ENCODE measurements at places on chromosomes 3 and 15.

DNA sequence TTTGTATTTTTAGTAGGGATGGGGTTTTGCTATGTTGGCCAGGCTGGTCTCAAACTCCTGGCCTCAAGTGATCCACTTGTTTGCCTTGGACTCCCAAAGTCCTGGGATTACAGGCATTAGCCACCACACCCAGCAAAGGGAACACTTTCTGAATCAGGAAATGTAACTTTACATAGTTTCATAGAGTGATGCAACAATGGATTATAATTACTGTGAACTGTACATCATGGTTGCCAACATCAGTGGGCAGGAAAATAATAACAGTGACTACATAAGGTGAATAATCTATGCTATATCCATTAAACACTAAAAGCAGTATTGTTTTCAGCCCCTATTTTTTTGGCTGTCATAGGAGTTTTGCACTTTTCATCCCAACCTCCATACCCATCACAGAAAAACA lies 5.0 kb upstream of the KPNA1 start:
- DNase-seq: no peak

- no peak for DNase-seq
These were observed 52.4 kb downstream of the EEFSEC start for GRCh38 chr3:128205558-128206145.

DNA sequence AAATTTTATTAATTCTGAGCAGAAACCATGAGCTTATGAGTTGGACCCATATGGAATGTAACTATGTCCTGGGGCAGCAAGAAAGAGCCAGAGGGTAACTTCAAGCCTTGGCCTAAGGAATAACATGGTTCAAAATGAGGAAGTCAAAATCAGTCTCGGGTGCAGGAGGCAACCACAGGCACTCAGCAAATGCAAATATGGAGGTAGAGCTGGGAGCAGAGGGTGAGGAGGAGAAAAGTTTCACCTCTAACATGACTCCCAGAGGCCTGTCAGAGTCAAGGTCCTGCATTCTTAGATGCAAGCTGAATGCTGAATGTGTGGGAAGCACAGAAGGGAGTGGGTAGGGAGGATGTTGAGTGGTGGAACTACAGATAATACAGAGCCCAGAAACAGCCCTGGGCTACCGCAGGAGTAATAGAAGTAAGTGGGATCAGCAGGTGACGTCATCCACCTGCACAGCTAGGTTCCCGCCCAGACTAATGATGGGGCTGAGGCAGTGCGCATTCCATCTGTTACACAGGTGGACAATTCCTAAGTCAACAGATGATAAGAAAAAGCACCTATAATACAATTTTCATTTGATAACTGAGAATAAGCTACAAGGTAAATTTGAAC lies 279.8 kb upstream of the ARRDC4 start:
- DNase-seq: no peak

DNA sequence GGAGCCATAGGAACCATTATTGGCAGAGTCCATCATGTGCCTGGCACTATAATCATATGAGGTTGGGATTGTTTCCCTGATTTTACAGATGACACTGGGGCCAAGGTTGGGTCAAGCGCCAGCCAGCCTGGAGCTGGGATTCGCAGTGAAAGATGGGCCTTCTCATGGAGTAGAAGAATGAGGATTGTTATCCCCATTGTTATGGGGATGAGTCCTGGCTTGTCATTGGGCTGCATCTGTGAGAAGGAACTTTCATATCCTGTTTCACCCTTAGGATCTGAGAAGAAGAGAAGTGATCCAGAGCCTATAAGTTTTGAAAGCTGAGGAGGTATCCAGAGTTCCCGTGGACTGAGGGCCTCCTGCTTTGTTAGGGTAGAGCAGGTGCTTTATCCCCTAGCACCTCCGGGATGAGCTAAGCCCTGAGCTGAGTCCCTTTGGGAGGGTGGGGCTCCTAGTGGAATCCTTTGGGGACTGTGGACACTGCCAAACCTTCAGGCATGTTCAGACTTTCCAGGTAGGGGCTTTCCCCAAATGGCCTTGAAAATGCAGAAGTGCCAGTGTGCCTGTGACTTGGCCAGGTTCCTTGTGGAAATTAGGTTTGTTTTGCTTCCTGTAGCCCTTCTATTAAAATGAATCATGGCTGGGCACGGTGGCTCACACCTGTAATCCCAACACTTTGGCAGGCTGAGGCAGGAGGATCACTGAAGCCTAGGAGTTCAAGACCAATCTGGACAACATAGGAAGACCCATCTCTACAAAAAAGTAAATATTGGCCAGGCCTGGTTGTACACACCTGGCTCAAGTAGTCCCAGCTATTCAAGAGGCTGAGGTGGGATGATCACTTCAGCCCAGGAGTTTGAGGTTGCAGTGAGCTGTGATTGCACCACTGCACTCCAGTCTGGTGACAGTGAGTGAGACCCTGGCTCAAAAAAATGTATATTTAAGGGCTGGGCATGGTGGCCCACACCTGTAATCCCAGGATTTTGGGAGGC lies 30.2 kb upstream of the BSN start:
- no peak for DNase-seq

DNA sequence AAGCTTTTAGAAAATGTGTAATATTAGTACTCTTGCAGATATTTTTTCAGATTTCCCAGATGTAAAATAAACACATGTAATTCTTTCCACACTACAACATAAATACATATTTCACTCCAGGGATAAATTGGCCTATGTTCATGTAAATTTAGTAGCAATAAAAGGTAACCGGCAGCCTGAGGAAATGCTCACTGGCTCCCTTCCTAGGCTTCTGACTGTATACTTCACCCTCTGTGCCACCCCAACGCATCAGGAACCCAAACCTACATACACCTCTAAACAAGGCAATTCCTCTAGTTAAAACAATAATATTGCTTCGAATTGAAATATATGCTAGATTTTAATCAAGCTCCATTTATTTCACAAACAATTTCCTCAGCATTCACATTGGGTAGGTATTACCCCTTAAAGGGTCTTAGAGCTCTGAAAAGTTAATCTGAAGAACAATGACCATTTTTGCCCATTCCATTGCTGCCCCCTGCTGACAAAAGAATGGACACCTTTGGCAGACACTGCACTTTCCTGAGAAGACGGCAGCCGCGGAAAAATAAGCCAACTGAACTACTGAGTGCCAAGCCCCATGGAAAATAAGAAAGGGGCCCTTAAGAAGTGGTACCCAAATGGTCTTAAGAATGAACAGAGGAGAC lies 212.5 kb downstream of the OSBPL10 start:
- DNase-seq: peak; percentile 12
